ENCODE measurements at places on chromosomes 4 and X. TPM values are rescaled to one million over a fixed set of nuclear protein-coding genes. Genes with fewer than 3 reads are reported as not detected.

- no peak for DNase-seq
Measured at GRCh38 chrX:49829016-49829415, at the start of gene PAGE4. Gene PAGE4, plus strand, starts transcription at chrX:49829303. Its CDS starts 1,126 bp downstream, at chrX:49830429.

DNA sequence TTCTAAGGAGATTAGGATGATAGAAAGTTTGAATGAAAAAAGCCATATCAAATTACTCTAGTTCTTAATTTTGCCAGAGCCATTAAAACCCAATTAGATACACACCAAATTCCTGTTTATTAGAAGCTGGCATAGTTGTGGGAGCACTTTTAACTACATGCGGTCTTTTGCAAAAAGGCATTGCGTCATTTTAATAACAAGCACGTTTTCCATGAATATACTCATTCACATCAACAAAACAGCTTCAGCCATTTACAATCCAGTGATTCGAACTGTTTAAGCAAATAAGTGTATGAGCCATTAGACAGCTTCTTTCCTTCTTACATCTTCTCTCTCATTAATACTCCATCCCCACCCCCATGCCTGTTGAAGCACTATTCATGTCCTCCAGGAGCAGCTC lies 109.5 kb upstream of the EOLA2 start:
- no peak for DNase-seq

GRCh38 chr4:111483375-111484169 lies 661.7 kb upstream of the FAM241A start:
- DNase-seq, result no peak

DNA sequence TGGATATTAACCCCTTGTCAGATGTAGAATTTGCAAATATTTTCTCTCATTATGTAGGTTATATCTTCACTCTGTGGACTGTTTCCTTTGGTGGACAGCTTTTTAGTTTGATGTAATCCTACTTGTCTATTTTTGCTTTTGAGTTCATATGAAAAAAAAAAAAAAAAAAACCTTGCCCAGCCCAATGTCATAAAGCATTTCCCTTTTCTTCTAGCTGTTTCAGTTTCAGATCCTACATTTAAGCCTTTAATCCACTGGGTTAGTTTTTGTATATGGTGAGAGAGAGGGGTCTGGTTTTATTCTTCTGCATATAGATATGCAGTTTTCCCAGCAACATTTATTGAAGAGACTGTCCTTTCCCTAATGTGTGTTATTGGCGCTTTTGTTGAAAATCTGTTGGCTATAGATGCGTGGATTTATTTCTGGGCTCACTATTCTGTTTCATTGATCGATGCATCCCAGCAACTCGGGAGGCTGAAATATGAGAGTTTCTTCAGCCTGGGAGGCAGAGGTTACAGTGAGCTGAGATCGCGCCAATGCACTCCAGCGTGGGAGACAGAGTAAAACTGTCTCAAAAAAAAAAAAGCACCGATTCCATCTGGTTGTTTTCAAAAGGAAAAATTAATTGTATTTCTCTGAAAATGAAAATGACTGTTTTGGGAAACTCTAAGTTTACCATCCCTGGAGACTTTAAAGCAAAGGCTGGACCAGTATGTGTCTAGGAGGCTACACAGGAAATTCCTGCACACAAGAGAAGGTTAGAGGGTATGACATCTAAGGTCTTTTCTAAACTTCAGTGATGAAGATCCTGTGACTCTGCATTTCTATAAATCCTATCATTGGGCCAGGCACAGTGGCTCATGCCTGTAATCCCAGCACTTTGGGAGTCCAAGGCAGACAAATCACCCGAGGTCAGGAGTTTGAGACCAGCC lies 35.6 kb downstream of the STEEP1 start:
- no peak for DNase-seq

- DNase-seq, result no peak
Measured at GRCh38 chr4:41943506-41943905, 8.3 kb downstream of the TMEM33 start.

- no peak for DNase-seq
Measured at GRCh38 chrX:435536-436122, 48.9 kb upstream of the PPP2R3B start.

Gene MXRA5
- 1.3 TPM for total RNA-seq

Gene FAM53A
- total RNA-seq, result 3.6 TPM

- DNase-seq, result no peak
Measured at GRCh38 chr4:145830699-145831098, 107.9 kb downstream of the ZNF827 start.

Gene F8A3
- 5.2 TPM for total RNA-seq

GRCh38 chr4:140250989-140251552 lies 97.1 kb upstream of the MAML3 start:
- DNase-seq, result no peak

Gene FOXR2
- not detected for total RNA-seq

Gene GAGE12J
- not detected for total RNA-seq

- DNase-seq, result no peak
Measured at GRCh38 chrX:153685156-153685536, 2.6 kb upstream of the SLC6A8 start.

DNA sequence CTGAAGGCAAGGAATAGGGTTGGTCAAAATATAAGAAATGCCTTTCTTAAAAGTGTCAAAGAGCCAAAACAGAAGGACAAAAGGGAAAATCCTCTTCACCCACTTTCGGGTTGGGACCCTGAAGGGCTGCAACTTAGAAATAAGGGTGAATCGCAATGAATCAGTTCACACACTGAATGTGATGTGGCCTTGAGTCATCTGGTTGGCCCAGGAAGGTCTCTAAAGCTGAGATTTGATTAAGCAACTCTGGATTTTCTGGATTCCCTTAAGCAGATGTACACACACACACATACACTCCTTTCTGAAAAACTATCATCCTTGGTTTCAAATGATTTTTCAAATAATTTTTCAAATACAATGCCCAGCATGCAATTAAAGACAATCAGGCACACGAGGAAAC lies 13.1 kb downstream of the TAB3 start:
- no peak for DNase-seq

GRCh38 chr4:149785696-149786431 lies 29.8 kb downstream of the IQCM start:
- DNase-seq, result no peak

Gene BCOR
- total RNA-seq, result 41.1 TPM

DNA sequence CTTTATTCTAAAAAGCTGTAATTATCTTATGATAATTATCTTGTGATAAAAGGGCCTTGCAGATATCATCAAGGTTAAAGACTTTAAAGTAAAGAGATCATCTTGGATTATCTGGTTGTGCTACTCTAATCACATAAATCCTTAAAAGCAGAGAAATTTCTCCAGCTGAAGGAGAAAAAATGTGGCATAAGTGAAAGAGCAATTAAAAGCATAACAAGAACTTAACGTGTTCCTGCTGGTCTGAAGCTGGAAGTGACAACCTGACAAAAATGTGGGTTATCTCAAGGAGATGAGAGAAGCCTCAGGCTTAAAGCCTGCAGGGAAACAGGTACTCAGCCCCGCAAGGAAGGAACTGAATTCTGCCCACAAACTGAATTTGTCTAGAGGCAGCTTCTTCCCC lies 449.1 kb upstream of the NDST4 start:
- no peak for DNase-seq

GRCh38 chr4:80434238-80434637 lies 98.7 kb downstream of the CFAP299 start:
- DNase-seq, result no peak

DNA sequence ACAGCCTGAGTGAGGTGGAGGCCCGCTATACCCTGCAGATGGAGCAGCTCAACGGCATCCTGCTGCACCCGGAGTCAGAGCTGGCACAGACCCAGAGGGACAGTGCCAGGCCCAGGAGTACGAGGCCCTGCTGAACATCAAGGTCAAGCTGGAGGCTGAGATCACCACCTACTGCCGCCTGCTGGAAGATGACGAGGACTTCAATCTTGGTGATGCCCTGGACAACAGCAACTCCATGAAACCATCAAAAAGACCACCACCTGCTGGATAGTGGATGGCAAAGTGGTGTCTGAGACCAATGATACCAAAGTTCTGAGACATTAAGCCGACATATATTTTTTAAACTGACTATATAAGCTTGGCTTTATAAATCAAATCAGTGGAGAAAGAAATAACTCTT lies 73.3 kb upstream of the HHIP start:
- DNase-seq, result no peak

All from neural crest cell (in vitro differentiated cells).